ENCODE measurements at places on chromosomes 11 and 22. TPM values are rescaled to one million over a fixed set of nuclear protein-coding genes. Genes with fewer than 3 reads are reported as not detected.

The OR6A2 gene
- total RNA-seq: not detected

The MMP10 gene
- total RNA-seq: not detected

The ADM2 gene
- not detected for total RNA-seq

The FOSL1 gene
- 1.3 TPM for total RNA-seq

The MRGPRX3 gene
- not detected for total RNA-seq

The C11orf86 gene
- not detected for total RNA-seq

The CARD10 gene
- 21.6 TPM for total RNA-seq

The FBXO3 gene
- total RNA-seq: 28.2 TPM

The RGL4 gene
- total RNA-seq: not detected

The KLHDC7B gene
- total RNA-seq: not detected

The GCAT gene
- 19.8 TPM for total RNA-seq

The OR5B21 gene
- not detected for total RNA-seq

The GAS2L1 gene
- total RNA-seq: 30.3 TPM

The C11orf87 gene
- total RNA-seq: 0.21 TPM

The CAVIN3 gene
- total RNA-seq: 270 TPM

The ANO9 gene
- 0.87 TPM for total RNA-seq

The FANCF gene
- total RNA-seq: 10.0 TPM

The CFAP300 gene
- total RNA-seq: 9.6 TPM

The PDGFD gene
- total RNA-seq: 32.7 TPM

The OR10A2 gene
- total RNA-seq: not detected
